Liver (tissue), 10 donors: ENCODE measurements at places on chromosomes 3 and 15.

GRCh38 chr15:96356494-96357455 lies 26.3 kb downstream of the NR2F2 start:
- peak; percentile 81 for DNase-seq

- DNase-seq, result no peak
These were observed 10.7 kb downstream of the KNSTRN start for GRCh38 chr15:40392986-40393948.

GRCh38 chr15:58260725-58261267 lies 122.6 kb downstream of the AQP9 start:
- DNase-seq, result no peak

DNA sequence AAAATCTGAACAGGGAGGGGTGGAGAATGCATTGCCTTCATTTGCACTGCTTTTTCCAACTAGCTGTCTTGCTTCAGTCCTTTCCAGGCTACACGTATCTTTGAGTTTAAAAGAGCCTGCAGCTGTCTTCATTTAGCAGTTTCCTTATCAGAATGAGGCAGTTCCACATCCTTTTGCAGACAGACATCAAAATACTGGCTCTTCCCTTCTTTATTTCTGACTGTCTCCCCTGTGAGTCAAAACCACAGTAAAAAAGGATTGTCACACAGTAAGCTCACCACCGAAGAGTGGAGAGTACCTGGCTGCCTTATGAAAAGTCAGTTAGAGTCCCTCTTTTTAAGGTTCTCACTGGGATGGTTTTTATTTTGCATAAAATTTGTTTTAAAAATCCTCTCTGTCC lies 205.5 kb upstream of the CD96 start:
- DNase-seq, result no peak

GRCh38 chr3:141979050-141979671 lies 102.7 kb downstream of the ATP1B3 start:
- no peak for DNase-seq
